ENCODE measurements at places on chromosomes 6 and 20.

GRCh38 chr6:101403216-101403945 lies 9.9 kb downstream of the GRIK2 start:
- no peak for DNase-seq

GRCh38 chr6:167298127-167298526 lies 7.0 kb downstream of the UNC93A start:
- DNase-seq, result no peak

- no peak for DNase-seq
Observed at GRCh38 chr6:22251348-22251747, 45.5 kb downstream of the PRL start.

DNA sequence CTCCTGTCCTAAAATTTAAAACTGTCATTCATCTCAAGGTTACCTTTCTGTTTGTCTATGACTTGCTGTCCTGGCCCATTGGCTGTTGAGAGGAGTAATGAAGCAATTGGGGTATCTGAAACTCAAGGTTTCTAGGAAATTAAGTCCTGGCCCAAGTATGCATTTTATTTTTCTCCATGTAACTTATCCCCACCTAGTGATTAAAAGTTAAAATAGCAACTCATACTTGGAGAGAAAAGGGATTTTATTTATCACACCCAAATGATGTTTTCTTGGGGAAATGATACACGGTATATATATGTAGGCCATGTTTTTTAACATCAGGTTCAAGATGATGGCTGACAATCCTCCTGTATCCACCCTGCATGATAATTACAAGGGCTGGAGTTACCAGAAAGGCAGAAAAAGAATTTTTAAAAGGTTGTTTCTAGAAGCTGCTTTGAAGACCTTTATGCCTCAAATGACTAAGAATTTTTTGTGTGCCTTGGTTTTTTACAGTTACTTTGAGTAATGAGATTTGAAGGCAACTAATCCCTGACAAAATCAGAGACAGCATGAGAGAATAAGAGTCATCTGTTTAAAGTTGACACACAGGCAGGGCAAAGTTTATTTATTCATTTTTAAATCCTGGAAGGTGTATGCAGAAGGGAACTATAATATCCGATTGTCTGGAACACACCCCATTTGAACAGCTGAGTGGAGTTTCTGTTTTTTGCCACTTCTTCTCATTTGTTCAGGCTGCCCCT lies 28.9 kb upstream of the C6orf58 start:
- no peak for DNase-seq

DNA sequence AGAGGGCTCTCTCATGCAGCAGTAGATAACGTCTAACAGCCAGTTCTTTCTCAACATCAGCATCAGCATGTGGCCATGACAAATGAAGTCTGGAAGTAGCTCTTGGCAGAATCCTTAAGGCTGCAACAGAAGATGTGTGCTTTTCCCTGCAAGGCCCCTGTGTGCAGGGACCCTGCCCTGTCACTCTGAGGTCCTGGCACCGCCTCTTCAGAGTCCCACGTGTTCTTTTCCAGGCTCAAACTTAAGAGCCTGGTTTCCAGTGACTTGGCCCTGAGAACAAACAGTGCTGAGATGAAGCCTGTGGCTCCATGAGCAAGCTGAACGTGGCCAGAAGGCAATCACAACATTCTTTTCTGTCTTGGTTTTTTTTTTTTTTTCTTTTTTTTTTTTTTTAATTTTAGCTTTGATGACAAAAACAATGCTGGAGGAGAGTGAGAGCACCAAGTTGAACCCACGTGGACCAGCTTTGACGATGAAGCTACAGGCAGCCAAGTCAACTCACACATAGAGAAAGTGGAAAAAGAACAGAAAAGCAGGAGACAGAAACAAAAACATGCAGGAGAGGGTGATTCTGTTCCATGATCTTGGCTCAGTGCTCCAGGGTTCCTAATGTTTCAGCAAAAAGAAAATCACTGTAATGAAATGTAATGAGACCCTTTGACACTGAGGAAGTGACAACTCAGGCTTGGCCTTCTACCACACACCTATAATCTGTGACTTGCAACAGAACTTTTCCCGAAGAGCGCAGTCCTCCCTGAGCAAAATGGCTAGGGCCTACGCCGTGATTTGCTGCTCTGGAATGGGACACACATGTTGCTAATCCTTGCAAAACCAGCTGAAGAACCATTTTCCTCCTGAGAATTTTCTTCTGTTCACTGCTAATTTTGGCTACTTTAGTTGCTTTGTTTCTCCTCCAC lies 86.1 kb downstream of the FOXC1 start:
- no peak for DNase-seq

GRCh38 chr20:3172933-3173609 lies at the start of gene LZTS3:
Gene LZTS3 (minus strand): TSS chr20:3173549. CDS start chr20:3167163, 6,386 bp downstream.
- DNase-seq, result peak; percentile 48

GRCh38 chr6:34247481-34248197 lies 1.2 kb downstream of the SMIM29 start:
- no peak for DNase-seq
